ENCODE measurements at places on chromosomes 1 and 21. TPM values are rescaled to one million over a fixed set of nuclear protein-coding genes. Genes with fewer than 3 reads are reported as not detected.

GSTM5 gene
- 2.4 TPM for total RNA-seq

PRAMEF14 gene
- not detected for total RNA-seq

VANGL2 gene
- total RNA-seq, result not detected

S100A6 gene
- 550 TPM for total RNA-seq

TMCC2 gene
- 1.7 TPM for total RNA-seq
